ENCODE measurements at places on chromosomes 13 and 19.

GRCh38 chr19:6947745-6948144 lies 60.4 kb downstream of the ADGRE1 start:
- no peak for DNase-seq

DNA sequence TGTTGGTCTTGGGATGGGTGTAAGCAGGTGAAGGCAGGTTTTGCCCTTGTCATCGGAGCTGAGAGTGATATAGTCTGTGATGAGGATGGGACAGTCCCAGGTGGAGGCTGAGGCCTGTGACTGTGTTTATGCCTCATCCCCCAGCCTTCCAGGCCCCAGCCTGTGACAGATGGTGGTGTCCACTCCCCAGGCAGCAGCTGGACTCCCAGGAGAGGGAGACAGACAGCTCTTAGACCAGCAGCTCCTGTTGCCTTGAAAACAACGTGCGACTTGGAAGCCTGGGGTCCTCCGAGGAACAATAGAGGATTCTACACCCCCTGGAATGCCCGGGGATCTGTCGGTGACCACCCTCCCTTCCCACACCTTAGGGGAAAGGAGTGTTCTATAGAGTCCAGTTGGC lies 63.8 kb downstream of the CHST8 start:
- DNase-seq = no peak

DNA sequence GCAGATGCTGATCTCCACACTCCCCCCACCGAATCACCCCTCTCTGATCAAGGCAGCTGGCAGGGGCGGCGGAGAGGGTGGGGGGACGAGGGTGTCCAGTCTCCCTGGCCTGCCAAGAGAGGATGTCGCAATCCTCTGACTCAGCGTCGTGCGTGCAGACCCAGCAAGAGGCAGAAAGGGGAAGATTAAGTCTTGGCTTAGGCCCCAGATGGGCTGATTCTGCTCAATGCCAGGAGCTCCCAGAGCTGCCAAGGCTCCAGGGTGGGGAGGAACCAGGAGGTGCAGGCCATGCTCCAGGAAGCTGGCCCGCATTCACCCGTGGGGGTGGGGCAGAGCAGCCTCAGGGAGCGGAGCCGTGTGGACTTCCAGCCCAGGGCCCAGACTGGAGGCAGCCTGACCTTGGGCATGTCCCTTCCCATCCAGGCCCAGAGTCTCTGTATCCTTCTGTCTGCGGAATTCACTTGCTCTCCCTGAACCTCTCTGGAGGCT lies 6.6 kb upstream of the BCL3 start:
- peak; percentile 99 for DNase-seq

DNA sequence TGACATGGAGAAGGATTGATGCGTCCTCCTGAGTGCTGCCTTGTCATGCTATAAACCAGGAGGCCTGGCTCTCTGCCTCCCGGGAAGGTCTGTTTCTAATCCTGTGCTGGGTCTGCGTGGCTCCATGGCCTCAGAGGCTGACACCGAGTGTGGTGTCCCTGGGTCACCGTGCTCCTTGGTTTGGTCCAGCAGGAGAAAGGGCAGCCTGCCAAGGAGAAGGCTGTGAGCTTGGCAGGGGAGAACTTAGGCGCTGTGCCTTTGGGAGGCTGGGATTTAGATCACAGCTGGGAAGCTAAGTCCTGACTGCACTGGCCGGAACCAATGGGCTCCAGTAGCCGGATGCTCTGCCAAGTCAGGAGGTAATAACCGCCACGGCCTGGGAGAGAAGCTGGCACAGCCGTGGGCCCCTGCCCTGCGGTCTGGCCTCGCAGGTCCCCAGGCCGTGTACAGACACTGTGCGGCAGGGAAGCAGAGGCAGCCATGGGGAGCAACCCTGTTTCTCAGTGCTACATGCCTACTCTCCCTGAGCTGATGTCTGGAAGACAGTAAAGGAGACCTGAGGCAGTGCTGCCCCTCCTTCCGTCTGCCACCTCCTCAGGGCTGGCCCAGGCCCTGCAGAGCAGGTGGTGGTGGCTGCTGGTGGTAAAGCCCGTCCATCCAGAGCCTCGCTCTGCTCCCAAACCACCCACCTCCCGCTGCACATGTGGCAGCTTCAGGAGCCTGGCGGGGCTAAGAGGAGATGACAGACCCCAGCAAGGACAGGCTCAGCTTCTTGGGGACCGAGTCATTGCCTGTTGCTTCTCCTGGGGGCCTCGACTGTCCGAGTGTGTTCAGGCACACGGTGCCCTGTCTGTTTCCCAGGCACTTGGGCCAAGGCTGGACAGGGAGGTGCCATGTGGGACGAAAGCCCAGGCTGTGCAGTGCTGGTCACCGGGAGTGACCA lies 44.9 kb downstream of the C13orf46 start:
- DNase-seq = peak; percentile 93

DNA sequence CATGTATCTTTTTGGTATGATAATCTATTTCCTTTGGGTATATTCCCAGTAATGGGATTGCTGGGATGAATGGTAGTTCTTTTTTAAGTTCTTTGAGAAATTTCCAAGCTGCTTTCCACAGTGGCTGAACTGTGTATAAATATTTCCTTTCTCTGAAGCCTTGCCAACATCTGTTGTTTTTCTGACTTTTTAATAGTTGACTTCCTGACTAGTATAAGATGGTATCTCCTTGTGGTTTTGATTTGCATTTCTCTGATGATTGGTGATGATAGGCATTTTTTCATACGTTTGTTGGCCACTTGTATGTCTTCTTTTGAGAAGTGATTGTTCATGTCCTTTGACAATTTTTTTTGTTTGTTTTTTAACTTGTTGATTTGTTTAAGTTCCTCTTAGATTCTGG lies 61.6 kb upstream of the PCDH17 start:
- no peak for DNase-seq

GRCh38 chr13:45626731-45627374 lies 11.3 kb upstream of the ERICH6B start:
- no peak for DNase-seq

DNA sequence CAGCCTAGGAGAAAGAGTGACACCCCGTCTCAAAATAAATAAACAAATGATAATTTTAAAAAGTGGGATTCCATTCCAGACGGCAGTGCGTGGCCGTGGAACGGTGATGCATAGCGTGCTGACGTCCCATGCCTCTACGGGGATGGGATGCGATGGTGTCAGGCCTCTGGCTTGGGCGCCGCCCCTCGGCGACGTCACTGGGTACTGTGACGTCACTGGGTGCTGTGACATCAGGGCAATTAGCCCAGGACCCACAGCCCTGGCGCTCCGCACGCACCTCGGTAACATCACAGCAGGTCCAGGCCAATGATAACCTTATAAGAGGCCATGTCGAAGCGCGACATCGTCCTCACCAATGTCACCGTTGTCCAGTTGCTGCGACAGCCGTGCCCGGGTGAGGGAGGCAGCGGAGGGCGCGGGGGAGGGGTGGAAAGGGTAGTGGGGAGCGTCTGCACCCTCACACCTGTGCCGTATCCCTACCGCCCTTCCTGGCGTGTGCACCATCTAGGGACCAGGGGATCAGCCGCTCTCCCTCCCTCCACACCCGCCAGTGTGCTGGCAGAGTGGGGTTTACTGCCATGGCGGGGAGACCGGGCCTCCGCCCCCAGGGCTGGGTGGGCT lies at the start of gene GAPDHS:
Gene GAPDHS, plus strand, starts transcription at position 256 of the 621 bp plus-strand sequence. Its CDS starts 72 bp downstream, at position 328.
- DNase-seq = no peak

DNA sequence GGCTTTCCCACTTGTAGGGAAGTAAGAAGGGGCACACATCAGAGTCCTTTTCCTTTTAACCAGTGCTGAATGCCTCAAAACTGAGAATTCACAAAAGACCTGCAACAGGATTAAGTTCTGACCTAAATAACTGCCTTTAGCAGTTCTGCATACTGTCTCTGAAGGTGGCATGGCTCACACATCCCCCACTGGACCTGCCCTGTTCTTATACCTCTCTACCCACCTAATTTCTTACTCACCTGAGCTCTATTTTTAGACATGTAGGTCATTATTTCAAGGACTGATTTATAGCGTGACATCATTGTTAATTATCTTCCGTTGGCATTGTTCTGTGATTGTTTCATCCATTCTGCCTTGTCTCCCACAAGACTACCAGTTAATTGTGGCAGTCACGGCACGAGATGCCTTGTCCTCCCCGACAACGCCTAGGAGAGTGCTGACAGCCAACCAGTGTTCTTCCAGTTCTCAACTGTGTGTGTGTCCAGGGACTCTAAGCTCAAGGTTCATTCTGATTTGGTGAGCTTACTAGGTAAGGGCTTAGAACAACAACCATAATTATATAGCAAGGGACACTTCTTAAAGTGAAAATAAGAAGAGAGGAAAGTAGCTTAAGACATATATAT lies 27.1 kb upstream of the UBL3 start:
- DNase-seq = no peak

- DNase-seq = no peak
Measured at GRCh38 chr13:27211771-27212364, 39.5 kb upstream of the RPL21 start.

- DNase-seq = no peak
Measured at GRCh38 chr19:35342430-35342829, 5.3 kb upstream of the FFAR1 start.

GRCh38 chr19:57559404-57560025 lies at the start of gene ZNF550:
Gene ZNF550 (minus strand): TSS chr19:57559863. CDS start chr19:57559682, 181 bp downstream.
- peak; percentile 91 for DNase-seq

- no peak for DNase-seq
Measured at GRCh38 chr13:27967203-27967735, 1.8 kb downstream of the CDX2 start.

DNA sequence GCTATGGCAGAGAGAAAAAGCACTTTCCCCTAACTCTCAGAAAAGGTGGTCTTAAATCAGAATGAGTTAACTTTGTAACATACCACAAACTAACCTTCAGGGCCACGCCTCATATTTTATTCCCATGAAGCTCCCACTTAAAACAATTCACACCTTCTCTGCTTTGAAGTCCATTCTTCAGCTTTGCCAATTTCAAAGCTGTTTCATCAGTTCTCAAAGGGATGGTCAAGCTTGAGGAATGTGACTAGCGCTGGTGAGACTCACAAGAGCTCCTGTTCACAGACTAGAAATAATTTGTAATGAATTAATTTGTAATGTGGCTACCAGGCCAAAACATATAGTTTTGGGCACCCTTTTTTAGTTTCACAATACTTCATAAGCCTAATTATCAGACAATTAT lies 68.2 kb downstream of the STK24 start:
- no peak for DNase-seq

- DNase-seq = no peak
Measured at GRCh38 chr13:55887561-55887960, 1253.2 kb upstream of the PRR20A start.

GRCh38 chr13:50684366-50684765 lies 159.1 kb downstream of the DLEU7 start:
- DNase-seq = no peak

DNA sequence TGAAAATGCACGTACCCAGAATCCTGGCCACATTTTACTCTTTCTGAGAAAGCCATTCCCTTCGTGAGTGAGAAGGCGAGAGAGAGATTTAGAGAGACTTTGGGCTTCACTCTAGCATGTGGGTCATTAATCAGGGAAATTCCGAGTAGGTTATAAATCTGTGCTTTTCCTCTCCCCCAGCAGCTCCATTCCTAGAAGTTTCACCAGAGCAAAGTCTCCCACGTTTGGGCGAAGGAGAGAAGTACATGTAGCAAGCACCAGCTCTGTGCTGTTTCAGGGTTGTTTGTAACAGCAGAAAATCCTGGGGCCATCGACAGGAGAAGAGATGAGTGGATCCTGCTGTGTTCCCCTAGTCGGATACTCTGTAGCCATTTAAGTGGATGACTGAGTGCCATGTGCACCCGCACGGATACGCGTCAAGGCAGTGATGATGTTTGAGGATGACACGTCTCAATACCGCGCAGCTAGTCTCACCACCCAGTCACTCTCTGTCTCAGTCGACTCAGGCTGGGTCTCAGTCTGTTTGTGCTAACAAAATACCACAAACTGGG lies 131.8 kb upstream of the PEG3 start:
- no peak for DNase-seq

- DNase-seq = no peak
Measured at GRCh38 chr19:50432221-50433028, at the start of gene MYBPC2. Gene MYBPC2 (plus strand): TSS chr19:50432892. CDS start chr19:50432954, 62 bp downstream.

All from coronary artery (tissue), 2 donors.